Heart left ventricle (tissue), 16 donors: ENCODE measurements at places on chromosomes 4 and X. TPM values are rescaled to one million over a fixed set of nuclear protein-coding genes. Genes with fewer than 3 reads are reported as not detected.

The ITGB1BP2 gene
- total RNA-seq: 162 TPM

The SFRP2 gene
- 0.37 TPM for total RNA-seq

The MAGEB17 gene
- total RNA-seq: not detected

- DNase-seq: no peak
Measured at GRCh38 chr4:154015578-154015977, 226.7 kb upstream of the SFRP2 start.

DNA sequence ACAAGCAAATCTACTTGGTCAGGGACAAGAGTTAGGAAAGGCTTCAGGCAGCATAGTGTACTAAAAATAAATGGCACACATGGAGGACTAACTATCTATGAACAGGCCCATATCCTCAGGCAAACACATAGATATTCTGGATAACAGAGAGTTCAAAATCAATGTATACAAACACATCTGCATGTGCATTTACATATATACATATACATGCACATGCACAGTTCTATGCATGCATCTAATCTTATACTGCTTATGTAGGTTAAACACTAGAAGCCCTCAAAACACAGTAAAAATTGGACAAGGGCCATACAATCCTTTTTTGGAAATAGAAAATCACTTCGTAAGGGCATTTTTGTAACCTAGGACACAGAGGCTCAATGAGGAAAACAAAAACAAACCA, 458.0 kb upstream of the CXorf51B start:
- no peak for DNase-seq
